GM19239 (cell line): ENCODE measurements at places on chromosomes 5 and 9.

DNA sequence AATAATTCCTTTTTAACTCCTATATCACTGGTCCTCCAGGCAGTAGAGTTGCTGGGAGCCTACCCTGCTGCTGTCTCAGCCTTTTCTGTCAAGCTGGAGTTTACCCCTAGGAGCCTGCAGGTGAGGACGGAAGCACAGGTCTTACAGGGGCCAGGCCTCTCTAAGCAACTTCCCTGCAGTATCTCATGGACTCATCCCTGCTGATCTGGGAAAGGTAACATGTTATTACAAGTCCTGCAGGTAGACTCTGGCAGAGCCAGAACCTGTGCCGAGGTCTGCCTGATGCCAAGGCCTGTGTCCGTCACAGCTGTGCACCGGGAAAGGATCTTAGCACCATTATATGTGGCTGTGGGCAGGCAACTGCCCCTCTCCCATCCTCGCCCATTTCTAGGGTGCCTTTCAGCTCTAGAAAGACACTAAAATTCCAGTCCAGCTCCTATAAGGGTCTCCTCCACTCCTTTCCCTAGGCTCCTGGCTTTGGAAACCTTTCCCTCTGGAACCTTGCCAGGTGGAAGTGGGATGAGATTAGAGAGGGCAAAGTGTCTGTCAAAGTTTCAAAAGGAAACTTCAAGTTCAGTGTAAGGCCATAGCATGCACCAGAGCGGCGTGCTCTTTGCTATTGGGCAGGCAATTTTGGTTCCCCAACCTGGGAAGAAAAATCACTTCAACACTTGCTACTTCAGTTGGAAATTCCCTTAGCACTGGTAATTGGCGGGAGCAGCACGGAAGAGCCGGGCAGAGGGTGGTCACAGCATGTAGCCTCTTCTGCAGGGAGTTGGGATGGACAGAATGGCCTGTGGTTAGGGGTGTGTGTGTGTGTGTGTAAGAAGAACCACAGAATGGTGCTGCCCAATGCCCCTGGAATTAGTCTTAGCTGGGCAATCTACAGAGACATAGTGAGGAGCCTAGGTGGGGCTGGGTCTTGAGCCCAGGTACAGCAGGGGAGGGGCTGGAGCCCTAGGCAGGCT, 17.5 kb downstream of the TMEM171 start:
- DNase-seq: no peak

DNA sequence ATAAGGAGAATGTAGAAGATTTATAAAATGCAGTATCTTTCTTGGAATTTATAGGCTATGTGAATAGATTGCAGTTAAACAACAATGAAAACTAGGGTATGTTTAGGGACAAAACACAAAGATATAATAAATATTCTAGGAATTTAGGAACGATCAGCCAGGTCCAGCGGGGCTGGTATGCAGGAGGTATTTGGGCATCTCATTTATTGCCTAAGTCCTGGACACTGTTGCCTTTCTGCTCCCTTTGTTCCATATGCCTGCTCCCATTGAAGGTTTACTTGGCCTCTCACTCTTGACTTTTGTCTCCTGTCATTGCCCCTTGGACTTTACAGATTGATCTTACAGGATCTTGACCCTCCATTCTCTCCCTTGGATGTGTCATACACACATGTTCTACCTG, 55.9 kb downstream of the SNX24 start:
- DNase-seq: no peak

GRCh38 chr5:155021842-155022241, 8.3 kb downstream of the KIF4B start:
- DNase-seq: no peak

GRCh38 chr9:108048406-108049025, 558.9 kb upstream of the KLF4 start:
- no peak for DNase-seq

- DNase-seq: no peak
These were observed 9.4 kb upstream of the TENT4A start for GRCh38 chr5:6703806-6704205.

- no peak for DNase-seq
These were observed 49.0 kb downstream of the IPO11 start for GRCh38 chr5:62461561-62461960.

DNA sequence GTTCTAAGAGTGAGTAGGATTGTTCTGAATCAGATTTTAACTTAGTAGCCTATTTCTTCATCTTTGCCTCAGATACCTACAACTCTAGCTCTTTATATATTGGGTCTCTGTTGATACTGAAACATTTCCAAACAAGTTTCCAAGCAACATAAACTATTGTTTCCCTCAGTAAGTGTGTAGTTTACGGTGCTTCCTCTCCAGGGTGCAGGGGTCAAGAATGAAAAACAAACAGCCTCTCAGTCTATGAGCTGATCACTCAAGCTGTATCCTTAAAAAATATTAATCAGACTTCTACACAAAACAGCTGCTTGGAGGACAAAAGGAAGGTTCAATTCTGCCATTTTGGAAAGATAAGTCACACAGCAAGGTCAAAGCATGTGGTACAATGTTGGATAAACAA, 75.0 kb downstream of the ADAMTS12 start:
- no peak for DNase-seq

DNA sequence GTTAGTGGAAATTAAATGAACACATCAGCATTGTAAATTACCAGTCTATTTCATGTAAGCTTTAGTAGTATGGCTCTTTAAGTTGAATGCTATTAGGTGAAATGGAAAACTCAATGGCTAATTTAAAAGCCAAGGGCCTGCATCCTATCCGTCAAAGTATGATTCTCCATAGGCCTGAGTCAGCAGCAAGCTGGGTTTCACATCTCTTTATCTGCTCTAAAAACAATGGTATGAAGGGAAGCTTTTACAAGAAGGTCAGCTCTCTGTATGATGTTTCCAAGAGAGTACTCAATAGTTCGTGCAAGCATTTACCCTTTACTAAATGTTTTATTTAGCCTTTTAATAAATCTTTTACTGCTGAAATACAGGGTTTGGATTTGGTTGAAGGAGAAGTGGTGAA, 62.8 kb downstream of the MAP1B start:
- DNase-seq: no peak

DNA sequence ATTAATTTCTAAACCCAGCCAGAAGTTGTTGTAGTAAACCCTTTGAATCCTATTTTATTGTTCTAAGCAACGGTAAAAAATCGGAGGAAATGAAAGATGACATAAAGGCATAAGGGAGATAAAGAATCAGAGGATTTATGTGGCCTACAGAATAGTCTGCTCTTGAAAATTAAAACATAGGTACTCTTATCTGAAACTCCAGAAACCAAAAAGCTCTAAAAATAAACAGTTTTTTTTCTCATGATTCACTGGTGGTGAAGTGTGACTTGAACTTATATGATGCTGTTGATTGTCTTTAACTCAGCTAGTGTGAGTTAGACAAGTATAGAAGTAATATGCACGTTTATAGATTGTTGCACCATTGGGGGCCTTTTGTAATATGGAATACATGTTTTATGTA, 80.3 kb downstream of the HSD17B4 start:
- no peak for DNase-seq

DNA sequence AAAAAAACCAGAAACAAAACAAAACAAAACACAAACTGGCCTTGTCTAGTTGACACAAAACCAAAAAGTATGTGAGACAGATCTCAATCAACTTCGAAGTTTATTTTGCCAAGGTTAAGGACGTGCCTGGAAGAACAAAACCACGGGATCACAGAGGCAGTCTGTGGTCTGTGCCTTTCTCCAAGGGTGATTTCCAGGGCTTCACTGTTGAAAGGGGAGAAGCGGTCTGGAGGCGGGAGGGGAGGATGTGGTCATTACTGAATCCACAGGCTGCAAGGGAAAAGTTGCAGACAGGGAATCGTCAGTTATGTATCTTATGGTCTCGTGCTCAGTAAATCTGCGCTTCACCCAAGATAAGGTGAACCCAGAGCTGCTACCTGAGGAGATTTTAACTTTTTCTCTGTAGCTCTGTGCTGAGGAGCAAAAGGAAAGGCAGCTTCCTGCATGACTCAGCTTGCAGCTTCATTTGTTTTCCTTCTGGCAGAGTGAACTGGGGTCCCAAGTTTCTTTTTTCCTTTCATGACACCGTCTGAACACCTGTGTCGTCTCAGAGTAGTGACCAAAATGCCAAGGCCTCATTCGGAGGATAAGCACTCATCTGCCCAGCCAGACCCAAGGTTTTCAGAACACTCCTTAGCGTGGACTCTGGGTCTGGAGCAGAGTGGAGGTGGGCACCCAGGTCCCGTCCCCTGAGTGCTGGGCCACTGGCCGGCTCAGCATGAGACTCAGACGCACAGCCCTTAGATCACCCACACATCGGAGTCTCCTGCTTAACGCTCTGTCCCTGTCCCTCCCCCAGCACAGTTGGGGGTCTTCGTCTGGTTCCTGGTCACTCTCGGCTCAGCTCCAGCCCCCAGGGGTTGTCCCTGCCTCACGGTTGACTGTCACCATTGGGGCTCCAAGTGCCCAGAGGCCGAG, 25.9 kb downstream of the ROPN1L start:
- no peak for DNase-seq

GRCh38 chr5:130102375-130102774, 198.1 kb downstream of the CHSY3 start:
- no peak for DNase-seq

DNA sequence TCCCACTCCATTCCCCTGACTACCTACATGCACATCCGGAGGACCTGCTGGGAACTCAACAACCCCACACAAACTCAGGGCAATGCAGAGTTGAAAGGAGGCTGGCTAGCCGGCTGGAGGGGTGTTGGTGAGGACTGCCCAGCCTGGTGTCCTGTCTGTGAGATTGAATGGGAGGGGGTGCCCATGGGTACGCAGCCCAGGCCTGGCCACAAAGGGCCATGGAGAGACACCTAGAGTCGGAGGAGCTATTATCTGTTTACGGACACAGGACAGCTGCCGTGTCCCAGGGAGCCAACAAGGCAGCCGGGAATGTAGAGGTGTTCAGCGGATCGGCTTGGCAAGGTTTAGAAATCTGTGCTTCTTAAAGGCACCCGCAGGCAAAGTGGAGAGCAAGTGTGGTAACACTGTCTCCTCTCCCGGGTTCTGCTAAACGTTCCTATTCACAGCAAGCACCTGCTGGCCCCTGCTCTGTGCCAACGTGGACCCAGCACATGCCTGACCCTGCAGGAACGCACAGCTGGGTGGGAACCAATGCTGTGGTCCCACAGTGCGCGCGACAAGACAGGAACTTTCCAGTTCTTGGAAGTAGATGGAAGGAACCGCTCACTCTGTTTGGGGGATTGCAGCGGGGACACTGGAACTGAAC, 166.7 kb downstream of the DAB2IP start:
- no peak for DNase-seq

GRCh38 chr5:133680830-133681565, 68.7 kb upstream of the FSTL4 start:
- DNase-seq: no peak

DNA sequence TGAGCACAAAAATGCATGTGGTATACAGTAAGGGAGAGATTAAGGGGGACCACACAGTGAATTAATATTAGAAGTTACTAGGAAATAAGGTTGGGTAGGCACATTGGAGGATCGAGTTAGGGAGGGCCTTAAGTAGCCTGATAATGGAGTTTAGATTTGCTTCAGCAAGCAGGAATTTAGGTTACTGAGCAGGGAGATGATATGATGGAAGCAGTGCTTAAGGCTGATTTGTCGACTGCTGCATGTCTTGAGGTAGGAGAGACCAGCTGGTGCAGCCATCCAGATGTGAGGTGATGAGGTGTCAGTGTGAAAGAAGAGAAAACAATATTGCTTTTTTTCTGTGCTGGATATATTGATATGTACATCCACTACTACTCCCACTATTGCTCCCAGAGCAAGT, 55.2 kb upstream of the ACTBL2 start:
- no peak for DNase-seq

GRCh38 chr9:127974001-127974768, 6.6 kb downstream of the EEIG1 start:
- no peak for DNase-seq

GRCh38 chr5:127028822-127029457, 1.4 kb downstream of the MARCHF3 start:
- no peak for DNase-seq

DNA sequence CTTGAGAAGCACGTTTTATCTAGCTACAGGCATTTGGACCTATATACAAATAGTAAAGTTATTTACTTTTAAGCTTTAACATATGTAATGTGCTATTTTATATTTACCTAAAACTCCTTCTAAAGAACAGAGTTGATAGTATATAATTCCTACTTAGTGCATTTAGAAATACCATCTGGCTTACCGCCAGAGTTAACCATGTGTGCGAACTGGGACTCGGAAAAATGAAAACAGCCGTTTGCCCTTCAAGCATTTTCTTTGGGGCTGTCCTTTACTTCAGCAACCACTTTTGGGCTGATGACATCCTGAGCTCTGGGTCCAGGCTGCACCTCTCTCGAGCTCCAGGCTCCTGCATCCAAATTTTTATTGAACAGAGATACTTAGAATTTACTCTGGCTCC, 21.9 kb upstream of the DHFR start:
- no peak for DNase-seq

DNA sequence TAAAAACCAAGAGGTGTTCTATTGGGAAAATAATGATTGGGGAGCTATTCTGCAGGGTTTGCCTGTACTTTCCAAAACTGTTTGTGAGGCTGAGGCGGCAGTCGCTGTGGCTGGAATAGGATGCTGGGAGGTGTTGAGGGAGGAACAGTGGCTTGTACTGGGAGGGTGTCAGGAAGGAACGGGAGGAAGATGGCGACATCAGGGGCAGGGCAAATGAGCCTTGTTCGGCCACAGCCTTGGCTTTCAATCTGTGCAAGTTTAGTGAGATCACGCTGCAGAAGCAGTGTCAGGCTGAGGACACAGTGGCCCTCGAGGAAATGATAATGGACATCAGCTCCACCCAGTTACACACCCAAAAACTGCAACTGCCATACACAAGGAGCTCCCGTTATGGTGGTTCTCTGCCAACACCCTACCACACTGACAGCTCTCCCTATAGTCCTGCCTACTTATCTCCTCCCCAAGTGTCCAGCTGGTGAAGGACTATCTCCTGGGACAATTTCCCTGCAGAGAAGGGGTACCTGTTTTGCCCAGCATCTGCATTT, 27.3 kb downstream of the KIF2A start:
- DNase-seq: no peak

GRCh38 chr5:125134216-125135081, 388.0 kb upstream of the ZNF608 start:
- DNase-seq: no peak

- no peak for DNase-seq
These were observed 45.3 kb upstream of the TMC1 start for GRCh38 chr9:72476100-72476499.

DNA sequence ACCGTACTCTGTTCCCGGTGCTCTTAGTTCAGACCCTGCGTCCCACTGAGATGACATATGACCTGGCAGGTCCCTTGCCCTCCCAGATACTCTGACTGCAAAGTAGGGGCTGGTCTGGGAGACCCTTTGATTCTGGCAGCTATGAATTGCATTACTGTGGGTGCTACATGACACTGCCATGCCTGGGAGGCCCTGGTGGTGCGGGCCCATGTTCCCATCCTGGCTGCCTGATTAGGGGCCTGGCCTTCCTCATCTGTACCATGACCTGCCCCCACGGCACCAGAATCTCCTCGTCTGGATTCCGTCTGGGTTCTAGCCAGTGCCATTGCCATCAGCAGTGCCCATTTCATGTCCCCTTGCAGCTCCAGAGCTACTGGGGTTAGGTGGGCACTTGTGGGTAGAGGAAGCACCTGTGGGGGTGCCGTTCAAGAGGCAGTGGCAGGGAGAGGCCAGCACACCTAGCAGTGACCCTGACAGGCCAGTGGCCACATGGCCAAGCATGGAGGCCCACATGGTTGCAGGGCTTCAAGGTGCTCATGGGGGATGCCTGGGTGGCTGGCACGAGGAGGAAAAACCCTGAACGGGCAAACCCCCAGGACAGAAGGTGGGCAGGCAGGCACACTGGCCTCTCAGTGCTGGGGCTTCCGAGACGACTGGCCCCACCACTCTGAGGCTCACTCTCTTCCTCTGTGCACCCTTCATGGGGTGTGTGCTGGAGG, 69.7 kb downstream of the PHF2 start:
- DNase-seq: no peak

- no peak for DNase-seq
These were observed 119.3 kb downstream of the SNCAIP start for GRCh38 chr5:122431298-122431697.
